ENCODE measurements at places on chromosomes 2 and 18.

GRCh38 chr18:23900994-23901393 is 113.6 kb upstream of the TTC39C start:
- no peak for DNase-seq

DNA sequence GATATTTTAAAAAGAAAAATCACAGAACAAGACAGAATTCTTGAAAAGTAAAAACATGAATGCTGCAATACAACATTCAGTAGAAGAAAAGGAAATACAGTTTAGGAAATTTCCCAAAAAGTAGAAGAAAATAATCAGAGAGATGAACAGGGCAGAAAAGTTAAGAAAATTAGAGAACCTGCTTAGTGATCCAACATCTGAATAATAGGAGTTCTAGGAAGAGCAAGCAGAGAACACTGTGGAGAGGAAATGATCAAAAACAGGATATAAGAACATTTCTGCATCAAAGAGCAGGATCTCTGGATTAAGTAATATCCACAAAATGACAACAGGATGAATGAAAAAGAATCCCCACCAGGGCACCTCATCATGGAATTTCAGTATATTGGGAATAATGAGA is 8.8 kb upstream of the FHOD3 start:
- DNase-seq, result no peak

DNA sequence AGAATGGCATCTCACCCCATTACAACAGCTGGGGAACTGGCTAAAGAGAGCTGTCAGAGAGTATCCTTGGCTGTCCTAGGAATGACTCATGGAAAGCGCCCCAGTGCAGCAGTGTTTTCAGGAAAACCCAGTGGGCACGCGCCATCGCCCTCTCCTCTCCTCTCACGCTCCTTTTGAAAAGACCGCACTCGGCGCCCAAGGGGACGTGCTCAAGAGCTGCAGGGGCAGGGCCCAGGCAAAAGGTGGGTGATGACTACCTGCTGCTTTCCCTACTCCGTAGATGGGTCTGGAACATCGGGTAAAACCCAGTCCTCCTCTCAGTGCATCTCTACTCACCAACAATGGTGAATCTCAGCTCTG is 68.1 kb downstream of the EMILIN2 start:
- no peak for DNase-seq

DNA sequence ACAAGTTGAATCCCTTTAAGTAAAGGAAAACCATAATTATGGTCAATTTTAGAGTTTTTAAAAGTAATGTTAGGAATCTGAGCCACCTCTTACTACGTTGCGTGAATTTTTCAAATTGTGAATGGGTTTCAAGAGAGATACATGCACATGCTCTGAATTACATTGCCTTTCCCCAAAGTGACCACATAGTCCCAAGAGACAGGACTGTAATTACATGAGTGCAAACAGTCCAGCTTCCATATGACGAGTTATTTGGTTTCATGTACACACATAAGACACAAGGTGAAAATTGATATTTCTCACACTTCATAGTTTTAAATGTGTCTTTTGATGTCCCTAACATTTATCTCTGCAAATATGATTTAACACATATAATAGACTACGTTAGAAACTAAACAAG is 850.8 kb downstream of the LRP1B start:
- DNase-seq, result no peak

DNA sequence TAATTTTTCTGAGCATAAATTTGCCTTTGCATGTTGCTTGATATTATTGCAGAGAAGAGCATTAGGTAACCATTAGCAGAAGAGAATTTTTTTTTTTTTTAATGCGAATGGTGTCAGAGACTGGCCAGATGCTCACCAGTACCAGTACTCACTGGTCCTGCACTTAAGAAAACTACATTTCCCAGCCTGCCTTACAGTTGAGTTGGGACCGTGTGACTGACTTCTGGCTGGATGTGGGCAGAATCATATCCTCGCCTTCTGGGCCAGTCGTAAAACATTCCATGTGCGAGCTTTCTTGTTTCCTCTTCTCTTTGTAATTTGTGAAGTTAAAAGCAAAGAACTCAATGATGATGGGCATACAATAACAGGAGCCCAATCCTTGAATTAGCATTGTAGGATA is 132.4 kb downstream of the LRRC30 start:
- DNase-seq, result no peak

GRCh38 chr2:173854840-173855239 is 110.3 kb downstream of the SP3 start:
- DNase-seq, result no peak

GRCh38 chr18:21682371-21683051 is 22.1 kb downstream of the ABHD3 start:
- peak; percentile 4 for DNase-seq

Measured in thymus (tissue), 14 donors.